ENCODE measurements at places on chromosomes 13 and 19.

DNA sequence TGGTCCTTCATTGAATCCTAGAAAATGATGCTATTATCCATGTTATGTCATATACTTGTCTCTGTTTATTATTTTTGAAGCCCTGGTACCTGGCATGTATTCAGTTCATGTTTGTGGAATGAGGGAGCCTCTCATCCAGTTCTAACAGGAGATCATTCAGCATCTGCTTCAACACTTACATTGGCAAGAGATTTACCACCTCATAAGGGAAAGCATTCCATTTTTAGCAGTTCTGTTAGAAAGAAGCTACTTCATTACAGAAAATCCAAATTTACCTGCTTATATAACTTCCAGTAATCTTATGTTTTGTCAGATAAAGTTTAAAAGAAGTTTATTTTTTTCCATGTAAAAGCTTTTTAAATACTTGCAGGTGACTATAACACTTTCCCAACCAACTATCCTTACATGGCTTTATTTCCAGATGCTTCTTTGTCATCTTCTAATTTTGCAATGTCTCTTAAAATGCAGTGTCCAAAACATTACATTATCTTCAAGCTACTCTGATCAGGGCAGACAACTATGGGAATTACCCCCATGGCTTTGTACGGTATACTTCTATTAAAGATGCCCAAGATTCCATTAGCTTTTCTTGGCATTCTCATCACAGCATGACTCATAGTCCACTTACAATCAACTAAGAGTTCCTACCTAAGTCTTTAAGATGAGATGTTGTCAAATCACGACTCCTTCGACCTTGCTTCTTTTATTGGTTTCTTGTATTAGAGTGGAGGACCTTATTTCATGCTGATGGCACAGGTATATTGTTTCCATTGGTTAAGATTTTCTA lies 262.1 kb downstream of the PCDH9 start:
- DNase-seq: no peak

- no peak for DNase-seq
Observed at GRCh38 chr19:35316560-35316959, 12.4 kb upstream of the CD22 start.

GRCh38 chr13:27203186-27203585 lies 31.6 kb upstream of the USP12 start:
- no peak for DNase-seq

DNA sequence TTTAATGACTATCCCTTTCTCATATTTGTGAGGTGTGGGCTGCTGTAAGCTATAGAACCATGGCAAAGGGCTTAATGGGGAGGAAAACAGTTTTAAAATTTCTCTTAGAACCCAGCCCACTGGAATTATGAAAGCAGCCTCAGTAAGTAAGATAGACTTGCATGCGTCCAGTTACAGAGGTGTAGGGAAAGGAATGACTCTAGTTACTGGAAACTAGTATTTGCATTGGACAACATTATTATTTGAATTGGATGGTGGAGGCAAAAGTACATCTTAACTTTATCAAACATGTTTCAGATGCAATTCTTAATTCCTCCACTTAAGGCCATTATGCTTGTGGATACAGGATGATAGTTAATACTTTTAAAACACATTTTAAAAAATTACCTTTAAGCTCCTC lies 292.9 kb downstream of the SPRY2 start:
- DNase-seq: no peak

GRCh38 chr19:49326165-49326704 lies 1.2 kb upstream of the SLC6A16 start:
- no peak for DNase-seq
